CD4-positive, alpha-beta T cell treated with Interleukin-17A for 4 hours (primary cell): ENCODE measurements at places on chromosomes 3 and 15.

- DNase-seq: no peak
These were observed 36.9 kb upstream of the COL8A1 start for GRCh38 chr3:99601515-99601914.

- no peak for DNase-seq
These were observed 1057.2 kb downstream of the NAALADL2 start for GRCh38 chr3:175916191-175916934.

DNA sequence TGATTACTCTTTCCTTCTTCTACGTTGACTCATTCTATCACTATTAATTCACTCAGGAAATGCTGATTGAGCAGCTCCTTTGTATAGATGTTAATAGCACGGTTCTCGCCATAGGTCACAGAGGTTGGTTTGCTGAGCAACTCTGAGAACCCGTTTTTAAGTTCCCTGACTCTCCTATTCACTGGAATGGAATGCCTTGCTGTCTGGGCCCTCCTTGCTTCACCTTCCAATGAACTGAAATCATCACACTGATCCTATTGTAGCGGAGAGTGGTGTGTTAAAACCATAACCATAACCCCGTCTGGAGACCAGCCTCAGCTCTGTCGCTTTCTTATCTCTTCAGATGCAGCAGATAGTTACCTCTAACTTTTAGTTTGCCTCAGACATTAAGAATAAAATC is 323.6 kb downstream of the GABRB3 start:
- no peak for DNase-seq

GRCh38 chr3:116444115-116444747 is 1.1 kb downstream of the LSAMP start:
- DNase-seq: no peak

- no peak for DNase-seq
These were observed 61.5 kb downstream of the ASB7 start for GRCh38 chr15:100663915-100664281.

GRCh38 chr3:174639406-174639805 is 219.7 kb upstream of the NAALADL2 start:
- no peak for DNase-seq

- DNase-seq: no peak
These were observed 40.4 kb downstream of the IQCB1 start for GRCh38 chr3:121794264-121794983.

- DNase-seq: peak; percentile 53
These were observed 23.0 kb downstream of the CMTM7 start for GRCh38 chr3:32414522-32415202.

DNA sequence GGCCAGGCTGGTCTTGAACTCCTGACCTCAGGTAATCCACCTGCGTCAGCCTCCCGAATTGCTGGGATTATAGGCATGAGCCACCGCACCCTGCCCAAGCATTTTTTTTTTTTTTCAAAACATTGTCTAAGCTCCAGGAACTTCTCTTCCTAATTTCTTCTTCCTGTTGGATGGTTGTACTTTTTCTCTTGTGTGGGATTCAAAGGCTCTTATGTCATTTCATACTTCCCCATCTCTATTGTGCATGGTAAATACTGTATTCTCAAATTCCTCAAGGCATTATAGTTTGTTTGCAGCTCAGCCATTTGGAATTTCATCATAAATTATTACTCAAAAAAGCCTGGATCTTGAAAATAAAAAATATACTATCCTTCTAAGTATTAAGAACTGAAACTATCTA is 199.1 kb upstream of the GADL1 start:
- no peak for DNase-seq

DNA sequence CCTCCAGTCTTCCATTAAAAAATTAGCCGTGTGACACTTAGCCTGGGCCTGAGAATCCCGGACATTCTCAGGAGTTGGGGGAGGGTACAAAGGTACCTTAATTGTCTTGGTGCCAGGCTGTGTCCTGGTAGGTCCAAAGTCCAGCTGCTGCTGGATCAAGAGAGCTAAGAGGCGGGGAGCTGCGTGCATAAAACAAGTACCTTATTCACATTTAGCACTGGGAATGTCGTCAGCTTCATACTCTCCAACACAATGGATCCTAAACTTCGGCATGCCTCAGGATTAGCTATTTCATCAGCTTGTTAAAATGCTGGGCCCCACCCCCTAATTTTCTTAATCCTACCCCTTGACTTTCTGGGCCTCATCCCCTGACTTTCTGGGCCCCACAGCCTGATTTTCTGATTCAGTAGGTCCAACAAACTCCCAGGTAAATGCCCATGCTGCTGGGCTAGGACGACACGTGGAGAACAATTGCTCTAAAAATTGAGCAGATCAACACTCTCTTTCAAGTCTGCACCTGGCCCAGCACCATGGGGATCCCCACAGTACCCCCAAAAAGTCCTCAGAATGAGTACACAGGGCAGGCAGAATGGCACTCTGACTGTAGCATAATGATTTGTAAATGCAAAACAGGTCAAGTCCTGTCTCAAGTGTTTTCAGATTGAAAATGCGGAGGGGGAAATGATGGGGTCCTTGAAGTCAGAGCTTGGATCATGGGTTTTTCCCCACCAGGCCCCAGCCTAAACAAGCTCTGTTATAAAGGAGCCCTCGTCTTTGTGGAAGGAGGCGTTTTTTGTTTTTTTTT is 5.6 kb upstream of the AEN start:
- DNase-seq: no peak

GRCh38 chr15:75112278-75112847 is 89.0 kb downstream of the PPCDC start:
- no peak for DNase-seq

DNA sequence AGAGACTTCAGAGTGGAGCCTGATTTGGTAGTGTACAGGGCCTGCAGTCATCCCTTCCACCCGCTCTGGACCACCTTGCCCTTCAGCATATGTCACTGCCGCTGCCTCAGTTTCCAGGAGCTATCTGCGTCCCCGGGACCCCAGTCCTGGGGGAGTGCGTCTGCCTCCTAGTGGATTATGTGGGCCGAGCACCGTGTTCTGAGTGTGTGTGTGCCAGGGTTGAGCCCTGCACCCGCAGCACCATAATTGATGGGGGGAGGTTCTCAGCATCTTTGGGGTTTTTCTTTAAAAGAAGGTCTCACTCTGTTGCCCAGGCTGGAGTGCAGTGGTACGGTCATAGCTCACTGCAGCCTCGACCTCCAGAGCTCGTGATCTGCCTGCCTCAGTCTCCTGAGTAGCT is 33.6 kb downstream of the CD276 start:
- DNase-seq: no peak

GRCh38 chr3:32708672-32709283 is 23.8 kb downstream of the CNOT10 start:
- DNase-seq: no peak

- no peak for DNase-seq
These were observed 144.0 kb upstream of the PDZRN3 start for GRCh38 chr3:73768524-73769308.

DNA sequence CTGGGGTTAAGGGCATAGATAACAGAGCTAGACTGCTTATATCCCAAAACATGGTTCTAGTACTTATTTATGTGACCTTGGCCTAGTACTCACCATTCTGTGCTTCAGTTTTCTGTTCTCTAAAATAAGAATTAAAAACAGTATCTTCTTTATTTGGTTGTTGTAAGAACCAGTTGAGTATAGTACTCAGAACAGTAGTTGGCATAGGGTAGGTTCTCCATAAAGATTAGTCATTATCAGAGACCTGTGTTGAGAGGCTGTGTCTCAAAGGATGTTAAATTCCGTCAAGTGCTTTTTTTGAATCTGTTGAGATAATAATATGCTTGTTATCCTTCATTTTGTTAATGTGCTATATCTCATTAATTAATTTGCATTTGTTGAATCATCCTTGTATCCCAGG is 47.4 kb upstream of the OSTN start:
- DNase-seq: no peak

DNA sequence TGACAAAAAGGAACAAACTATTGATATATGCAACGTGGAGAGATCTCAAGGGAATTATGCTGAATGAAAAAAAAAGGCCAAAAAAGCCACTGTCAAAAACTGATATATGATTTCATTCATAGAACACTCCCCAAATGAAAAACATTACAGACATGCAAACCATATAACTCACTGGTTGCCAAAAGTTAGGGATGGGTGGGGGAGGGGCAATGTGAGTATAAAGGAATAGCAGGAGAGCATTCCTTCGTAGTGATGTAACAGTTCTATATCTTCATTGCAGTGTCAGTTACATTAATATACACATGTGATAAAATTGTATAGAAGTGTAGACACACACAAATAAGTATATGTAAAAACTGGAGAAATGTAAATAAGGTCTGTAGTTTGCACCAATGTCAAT is 12.2 kb downstream of the GBE1 start:
- no peak for DNase-seq

- no peak for DNase-seq
These were observed 62.5 kb upstream of the C15orf61 start for GRCh38 chr15:67458331-67459029.

- DNase-seq: no peak
These were observed 2.7 kb downstream of the SST start for GRCh38 chr3:187667526-187667925.

GRCh38 chr15:53522991-53523390 is 236.5 kb downstream of the WDR72 start:
- no peak for DNase-seq

DNA sequence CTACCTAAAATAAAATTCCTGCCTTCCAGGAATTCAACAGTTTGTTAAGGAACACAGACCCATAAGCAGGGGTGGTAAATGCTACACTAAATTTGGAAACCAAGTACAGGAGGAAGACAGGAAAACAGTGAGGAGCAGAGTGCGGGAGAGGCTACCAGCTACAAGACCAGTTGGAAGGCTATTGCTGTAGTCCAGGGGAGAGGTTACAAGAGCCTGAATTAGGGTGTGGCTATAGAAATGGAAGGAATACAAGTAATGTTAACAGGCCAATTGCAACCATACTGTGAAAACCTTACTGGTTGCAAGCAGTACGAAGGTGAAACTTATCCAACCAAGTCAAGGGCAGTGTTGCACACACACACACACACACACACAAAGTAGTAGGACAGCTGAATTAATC is 880 bp upstream of the ARMC8 start:
- DNase-seq: no peak

GRCh38 chr3:109818081-109818480 is 480.7 kb upstream of the DPPA4 start:
- DNase-seq: no peak

GRCh38 chr3:48770192-48770502 is 53.1 kb upstream of the IP6K2 start:
- no peak for DNase-seq

DNA sequence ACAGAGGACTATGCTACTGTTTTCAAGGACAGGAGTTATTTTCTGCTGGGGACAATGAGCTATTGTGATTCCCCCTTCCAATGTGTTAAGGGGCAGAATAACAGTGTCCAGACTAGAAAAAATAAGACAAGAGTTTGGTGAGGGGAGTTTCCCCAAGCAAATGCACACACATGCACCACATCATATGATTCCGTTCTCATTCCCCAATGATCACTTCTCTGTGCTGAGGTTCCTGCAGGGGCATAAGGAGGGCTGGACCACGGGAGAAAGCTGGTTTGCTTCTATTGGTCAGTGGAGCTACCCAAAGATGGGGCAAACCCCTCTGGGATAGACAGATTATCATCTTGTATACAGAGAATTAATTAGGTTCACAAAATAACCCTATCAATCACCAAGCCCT is 80.6 kb downstream of the RBPMS2 start:
- DNase-seq: no peak

DNA sequence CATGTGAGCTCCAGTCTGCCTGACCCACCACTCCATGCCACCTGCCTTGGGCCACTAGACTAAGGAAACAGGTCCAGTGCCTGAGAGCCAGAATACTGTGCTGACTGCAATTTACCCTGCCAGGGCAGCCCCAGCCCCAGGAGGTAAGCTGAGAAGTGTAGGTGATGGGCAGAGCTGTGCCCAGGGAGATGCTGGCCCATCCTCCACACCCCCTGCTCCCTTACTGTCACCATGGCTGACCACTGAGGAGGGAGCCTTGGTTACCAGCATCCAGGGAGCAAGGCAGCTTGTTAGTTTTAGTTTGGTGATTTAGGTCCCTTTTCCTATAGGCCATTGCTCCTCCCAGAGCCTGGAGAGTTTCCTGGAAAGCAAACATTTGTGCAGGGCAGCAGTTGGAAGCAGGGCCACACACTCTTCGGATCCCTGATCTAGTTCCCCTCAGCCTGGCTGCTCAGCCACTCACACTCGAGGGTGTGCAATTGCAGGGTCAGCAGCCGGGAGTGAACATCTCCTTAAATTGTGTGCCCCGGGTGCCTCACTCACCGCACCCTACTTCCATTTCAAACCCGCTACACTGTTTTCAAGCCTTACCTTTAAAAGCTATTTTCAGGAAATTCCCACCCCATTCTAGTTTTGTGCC is 2.0 kb downstream of the GALNT15 start:
- no peak for DNase-seq

DNA sequence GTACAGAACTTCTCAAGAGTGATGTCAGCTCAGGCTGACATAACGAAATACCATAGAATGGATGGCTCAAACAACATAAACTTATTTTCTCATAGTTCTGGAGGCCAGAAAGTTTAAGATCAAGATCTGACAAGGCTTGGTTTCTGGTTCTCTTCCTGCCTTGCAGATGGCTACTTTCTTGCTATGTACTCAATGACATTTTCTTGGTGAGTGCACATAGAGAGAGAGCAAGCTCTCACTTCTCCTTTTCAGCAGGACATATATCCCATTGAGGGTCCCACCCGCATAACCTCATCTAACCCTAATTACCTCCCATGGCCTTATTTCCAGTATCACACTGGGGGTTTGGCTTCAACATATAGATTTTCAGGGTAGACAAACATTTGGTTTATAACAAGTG is 1072.1 kb downstream of the PLOD2 start:
- no peak for DNase-seq

GRCh38 chr3:116263842-116264545 is 181.3 kb downstream of the LSAMP start:
- DNase-seq: no peak

DNA sequence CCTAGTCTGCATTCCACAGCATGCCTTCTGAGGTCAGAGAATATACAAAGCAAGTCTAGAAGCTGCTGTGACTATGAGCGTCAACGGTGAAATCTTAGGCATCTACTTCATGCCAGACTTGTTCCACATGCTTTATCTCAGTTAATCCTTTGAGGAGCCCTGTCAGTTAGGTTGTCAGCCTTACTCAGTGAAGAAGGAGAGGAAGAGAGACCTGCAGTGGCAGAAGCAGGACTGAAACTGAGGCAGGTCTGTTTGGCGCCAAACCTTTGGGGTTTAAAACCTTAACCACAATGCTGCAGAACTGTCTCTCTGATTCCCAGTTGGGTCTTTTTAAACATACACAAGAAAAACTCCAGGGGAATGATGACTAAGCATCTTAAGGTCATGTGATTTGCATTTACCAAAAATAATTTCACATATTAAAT is 139.0 kb upstream of the LIPC start:
- DNase-seq: no peak

DNA sequence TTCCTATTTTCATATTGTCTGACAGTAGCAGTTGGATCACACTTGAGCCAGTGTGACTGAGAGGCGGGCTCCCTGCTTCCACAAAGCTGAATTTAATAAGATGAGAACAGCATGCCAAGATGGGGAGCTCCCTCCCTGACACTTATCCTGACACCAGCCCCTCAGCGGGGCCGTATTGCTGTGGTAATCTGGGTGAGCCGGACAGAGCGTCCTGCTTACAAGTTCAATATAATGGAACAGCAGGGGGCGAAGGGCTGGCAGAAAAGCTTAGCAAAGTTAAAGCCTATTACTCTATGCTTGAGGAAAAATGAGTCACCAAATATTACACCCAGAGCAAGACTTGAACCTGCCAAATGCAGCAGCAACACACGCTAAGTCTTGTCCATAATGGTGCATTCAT is 163.8 kb upstream of the CMC1 start:
- no peak for DNase-seq
